Activated naive CD4-positive, alpha-beta T cell (primary cell): ENCODE measurements at places on chromosomes 3 and 15.

GRCh38 chr3:129504471-129505100, 23.9 kb upstream of the RHO start:
- no peak for DNase-seq

- DNase-seq = no peak
These were observed 51.9 kb upstream of the SNRPA1 start for GRCh38 chr15:101346928-101347327.

DNA sequence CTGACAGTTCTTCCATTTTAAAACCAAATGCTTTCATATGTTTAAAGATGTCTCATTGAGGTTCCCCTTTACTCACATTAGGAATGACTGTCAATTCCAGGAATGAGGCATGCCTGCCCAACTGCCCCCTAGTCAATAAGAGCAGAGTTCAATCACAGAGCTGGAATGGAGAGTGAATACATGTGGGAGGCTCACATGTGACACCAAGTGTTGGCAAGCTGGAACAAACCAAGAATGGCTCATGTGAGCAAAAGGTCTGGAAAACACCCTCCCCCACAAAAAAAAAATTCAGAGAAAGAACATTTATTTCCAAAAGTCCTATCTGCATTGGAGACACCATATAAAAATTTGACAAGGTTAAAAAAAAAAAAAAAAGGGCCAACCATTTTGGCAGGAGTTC, 3.7 kb downstream of the PBRM1 start:
- no peak for DNase-seq

- DNase-seq = no peak
These were observed 209.2 kb upstream of the TOPAZ1 start for GRCh38 chr3:44032487-44032886.

DNA sequence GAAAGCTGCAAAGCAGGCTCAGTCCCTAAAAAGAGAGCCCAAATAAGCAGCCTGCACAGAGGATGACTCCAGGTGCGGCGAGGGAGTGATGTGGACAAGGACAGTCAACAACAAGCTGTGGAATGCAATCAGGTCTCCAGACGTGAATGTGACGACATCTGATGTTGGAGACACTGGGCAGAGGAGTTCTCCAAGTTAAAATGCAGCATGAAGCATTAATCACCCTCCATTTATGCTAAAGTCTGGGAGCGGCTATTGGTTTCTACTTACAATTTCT, 316.7 kb downstream of the FGF12 start:
- no peak for DNase-seq

DNA sequence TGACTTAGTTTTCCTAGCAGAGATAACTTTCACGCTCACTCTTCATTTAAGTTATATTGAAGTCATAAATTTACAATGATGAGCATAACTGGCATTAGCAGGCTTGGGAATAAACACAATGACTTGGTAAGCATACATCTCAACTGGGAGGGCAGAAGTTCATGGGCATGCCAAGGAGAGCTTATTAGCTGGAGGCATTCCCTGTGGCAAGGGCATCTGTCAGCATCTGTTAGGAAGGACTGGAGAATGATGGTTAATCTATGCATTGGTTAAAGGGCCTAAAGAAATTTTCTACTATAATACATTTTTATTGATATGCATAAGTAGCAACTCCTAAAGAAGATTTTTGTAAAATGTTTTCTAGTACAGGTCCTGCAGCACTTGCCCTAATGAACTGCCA, 52.4 kb downstream of the NEK11 start:
- no peak for DNase-seq
